Smooth muscle cell of the brain vasculature (primary cell): ENCODE measurements at places on chromosomes 7 and 10.
A peak's percentile ranks its signal among the peaks of the same experiment; 100 is the strongest.

- no peak for DNase-seq
Observed at GRCh38 chr7:149821191-149822148, 16.7 kb upstream of the ZNF862 start.

DNA sequence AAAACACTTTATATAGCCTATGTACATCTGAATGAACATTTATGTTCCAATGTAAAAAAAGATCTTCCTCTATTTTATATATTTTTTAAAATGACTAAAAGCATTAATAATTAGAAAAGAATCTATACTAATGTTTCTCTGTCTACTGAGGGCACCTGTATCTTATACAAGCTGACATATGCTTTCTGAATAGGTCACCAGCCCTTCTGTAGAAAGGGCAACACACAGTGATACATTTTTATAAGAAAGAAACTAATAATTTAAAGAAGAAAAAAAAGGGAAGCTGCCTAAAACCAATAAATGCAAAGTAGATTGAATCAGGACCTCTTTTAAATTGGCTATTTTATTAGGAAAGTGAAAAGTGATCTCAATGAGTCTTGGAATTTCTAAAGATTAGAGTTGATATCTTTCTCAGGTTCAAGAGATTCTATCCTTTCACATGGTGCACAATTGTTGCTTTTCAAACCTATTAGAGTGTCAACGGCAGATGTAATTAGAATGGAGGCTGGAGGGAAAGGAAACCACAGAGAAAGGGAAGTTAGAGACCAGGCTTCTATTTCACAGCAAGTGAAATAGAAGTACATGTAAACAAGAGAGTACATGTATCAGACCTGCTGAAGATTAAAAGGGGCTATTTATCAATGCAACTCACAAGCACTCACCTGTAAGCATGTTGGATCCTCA, 6.3 kb downstream of the MTPN start:
- DNase-seq: no peak

- DNase-seq: no peak
Observed at GRCh38 chr10:72792288-72792687, 100.3 kb downstream of the MCU start.

DNA sequence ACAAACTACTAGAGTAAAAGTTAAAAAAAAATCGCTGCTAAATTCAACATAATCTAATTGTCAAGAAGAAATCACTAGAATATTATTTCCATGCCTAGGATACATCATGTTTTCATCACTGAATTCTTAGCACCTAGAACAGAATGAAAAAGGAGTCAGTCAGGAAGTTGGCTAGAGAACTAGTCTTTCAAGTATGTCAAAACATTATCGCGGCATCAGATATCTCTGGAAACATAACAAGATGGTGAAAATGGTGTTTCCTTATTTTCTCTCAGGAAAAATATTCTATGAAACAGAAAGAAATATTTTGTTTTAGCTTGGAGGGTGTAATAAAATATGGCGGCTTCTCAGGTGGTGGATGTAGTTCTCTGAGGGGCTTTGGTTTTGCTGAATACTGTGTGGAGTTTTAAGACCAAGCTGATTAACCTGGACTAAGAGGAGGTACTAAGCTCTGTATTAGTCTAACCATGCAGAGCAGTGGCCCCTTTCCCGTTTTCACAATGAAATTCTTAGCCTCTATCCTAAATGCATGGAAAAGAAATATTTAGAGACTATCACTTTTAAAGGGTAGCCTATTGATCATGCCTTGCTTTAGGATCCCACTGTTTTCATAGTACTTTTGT, 205.6 kb downstream of the MDFIC start:
- DNase-seq: no peak

DNA sequence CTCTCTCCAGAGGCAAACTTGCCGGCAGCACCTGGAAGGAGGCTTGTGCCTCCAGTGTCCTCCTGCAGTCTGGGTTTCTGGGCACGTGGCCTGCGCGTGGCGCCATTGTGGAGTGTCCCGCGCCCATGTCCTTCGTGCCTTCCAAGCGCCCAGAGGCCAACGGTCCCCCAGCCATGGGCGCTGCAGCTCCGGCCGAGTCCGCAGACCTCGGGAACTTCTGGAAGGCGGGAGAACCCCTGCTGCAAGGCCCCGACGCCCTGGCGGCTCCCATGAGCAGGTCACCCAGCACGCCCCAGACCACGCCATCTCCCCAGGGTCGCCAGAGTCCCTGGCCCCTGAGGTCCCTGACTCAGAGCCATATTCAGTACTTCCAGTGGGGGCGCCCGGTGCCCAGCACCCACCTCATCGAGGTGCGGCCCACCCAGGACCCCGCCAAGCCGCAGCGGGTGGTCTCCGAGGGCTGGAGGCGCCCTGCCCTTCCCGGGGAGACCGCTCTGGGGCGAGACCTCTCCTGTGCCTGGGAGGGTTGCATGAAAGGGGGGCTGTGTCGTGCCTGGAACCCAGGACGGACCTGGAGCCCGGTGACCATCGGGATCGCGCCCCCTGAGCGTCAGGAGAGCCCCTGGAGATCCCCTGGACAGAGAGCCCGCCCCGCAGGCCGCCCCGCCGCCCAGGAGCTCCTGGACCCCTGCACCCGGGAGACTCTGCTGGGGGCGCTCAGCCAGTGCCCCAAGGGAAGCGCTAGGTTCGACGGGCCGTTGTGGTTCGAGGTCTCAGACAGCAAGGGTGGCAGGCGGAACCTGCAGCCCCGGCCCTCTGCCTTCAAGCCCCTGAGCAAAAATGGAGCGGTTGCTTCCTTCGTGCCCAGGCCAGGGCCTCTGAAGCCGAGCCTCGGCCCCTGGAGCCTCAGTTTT, at the start of gene POM121L12:
POM121L12 (plus strand) TSS at position 135 of the 914 bp plus-strand sequence; CDS start at position 174, 39 bp downstream.
- DNase-seq: no peak

DNA sequence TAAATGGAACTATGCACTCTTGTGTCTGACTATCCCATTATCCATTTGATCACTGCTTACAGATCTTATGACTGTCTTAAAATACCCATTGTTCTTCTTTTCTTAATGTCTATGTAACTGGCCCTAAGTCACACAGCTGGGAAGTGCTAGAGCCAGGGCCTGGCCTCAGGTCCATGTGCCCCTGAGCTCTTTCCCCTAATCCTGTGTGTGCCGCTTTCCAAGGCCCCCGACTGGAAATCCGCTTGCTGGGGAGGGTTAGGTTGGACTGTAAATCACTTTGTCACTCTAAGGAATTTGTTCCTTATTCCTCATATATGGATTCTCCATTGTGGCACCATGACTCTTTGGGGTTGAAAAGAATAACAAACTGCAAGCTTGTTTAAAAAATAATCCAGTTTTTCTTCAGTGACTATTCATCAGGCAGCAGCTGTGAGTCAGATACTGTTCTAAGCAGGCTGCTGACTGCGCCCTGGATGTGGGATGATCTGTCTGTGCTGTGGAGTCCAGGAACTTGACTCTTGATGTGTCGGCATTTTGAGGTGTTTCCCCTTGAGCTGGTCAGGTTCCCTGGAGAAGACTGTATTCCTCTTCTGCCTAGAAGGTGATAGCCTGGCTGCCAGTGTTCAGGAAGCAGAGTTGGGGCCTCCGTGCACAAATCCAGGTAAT, 236.3 kb downstream of the SDK1 start:
- DNase-seq: no peak

GRCh38 chr10:48332166-48332870, 25.8 kb downstream of the MAPK8 start:
- no peak for DNase-seq

DNA sequence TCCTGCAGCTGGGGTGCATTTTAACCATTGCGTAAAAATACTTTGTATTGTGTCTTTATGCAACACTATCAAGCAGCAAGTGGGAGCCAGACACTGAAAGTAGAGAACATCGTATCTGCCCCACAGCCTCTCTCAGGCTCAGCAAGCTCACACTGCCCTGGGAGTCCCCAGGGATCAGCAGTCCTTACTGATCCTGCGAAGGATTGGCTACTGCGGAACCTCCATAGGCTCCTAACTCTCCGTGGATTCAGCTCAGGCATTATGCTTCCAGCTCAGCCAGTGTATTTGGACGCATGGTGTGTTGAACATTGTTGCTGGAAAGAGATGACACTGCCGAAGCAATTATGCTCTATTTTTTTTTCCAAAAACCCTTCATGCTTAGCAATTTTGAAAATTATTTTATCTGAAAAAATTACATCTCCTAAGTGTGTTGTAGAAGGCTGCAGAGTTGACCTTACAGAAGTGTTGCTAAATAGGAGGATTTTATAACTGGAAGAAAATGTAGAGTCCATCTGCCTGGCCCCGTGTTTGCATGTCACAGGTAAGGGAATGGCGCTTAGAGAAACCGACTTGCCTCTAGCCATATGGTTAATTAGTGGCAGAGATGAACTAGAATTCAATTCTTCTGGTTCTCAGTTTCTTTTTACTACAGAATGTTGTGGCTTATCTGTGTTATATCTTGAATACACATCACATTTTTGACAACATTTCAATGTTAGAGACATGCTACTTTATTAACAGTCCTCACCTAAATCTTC, 276.4 kb upstream of the COBL start:
- DNase-seq: no peak

DNA sequence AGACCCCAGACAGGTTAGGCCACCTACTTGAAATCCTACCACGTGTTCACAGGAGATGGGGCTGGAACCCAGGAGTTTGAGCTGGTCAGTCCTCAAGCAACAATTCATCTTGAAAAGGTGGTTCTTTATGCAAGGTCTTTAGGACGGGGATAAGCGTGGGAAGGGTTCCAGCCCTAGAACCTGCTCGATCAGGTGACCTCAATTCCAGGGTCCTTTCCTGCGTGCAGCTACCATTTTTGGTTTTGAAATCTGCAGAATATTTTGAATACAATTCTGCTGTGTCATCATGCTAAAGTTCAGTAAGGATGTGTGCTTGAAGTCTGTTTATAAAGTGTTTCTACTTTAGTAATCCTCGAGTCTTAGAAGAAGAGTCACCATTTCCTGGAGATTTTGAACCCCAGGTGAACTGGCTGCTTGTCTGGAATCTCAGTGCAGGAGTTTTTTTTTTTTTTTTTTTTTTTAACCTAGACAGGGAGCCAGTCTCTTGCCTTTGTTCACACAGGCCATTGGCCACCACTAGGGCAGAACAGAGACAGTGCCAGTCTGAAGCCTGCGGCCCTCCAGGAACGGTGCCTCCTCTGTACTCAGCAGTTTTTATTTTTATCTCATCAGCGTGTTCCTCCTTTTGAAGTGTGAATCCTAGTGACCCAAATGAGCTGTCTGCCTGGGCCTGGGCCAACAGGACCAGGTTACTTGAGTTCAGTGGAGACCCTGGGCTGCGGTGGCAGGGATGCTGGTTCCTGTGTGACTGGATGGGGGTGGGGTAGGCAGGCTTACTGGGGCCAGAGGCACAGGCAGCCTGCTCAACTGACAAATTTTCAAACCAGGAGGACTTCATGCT, 54.6 kb downstream of the EEPD1 start:
- DNase-seq: no peak

DNA sequence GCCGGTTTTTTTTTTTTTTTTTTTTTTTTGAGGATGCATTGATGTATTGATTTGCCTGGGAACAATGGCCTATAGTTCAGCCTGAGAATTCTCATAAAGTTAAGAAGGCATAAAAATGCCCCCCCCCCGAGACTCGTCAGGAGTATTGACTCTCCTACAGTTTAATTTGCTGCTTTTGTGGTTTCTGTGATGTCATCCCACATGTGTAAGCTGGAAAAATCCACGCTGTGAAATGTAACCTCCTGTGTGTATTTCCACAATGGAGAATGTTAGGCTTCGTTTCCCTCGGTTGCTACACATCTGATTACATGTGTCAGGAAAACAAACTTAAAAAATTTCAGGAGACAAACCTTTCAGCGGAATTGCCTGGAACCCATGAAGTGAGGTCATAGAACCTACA, 117.9 kb downstream of the FANK1 start:
- DNase-seq: peak; percentile 56

DNA sequence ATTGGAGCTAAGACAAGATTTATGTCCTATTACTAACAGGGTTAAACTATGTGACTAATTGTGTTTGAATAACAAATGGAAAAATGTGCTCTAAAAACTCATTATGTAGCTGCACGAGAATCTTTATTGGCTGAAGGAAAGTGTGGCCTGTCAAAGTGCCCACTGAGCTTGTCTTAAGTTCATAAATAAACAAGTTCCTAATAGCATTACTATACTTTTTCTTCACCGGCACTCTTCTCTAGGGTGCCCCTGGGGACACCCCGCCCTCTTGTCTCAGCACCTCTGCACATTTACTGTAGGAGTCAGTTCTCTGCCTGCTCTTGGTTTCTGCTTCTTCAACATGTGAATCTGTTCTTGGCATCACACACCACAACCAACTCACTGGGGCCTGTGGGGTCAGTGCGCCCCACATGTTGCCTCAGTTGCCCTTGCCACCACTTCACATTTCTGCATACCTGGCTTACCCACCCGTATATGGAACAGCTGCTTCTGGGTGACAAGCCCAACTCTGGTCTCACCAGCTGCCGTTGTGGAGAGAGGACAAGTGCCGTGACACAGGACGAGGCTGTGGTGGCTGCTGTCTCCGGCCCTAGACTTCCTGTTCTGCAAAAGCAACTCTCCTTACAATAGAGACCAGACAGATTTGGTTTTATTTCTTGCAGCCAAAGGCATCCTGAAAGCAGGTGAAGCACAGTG, 96.3 kb upstream of the DDC start:
- DNase-seq: no peak

GRCh38 chr7:107007007-107007891, 37.3 kb upstream of the PRKAR2B start:
- no peak for DNase-seq

DNA sequence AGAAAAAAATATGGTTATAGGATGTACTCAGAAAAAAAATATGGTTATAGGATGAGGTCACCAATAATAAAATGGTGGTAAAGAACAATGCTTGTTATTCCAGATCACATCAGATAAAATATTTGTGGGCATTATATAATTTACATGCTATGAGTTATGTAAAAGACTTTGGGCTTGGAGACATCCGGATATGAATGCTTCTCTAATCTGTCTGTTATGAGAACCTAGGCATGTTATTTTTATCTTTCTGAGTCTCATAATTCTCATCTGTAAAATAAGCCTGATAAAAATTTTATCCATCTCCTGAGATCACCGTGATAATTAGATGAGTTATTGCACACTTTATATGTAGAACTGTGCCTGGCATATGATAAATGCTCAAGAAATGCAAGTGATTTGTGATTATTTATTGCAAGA, 37.8 kb downstream of the DKK1 start:
- DNase-seq: no peak

- DNase-seq: no peak
Observed at GRCh38 chr10:26869528-26869927, 8.8 kb upstream of the ABI1 start.

DNA sequence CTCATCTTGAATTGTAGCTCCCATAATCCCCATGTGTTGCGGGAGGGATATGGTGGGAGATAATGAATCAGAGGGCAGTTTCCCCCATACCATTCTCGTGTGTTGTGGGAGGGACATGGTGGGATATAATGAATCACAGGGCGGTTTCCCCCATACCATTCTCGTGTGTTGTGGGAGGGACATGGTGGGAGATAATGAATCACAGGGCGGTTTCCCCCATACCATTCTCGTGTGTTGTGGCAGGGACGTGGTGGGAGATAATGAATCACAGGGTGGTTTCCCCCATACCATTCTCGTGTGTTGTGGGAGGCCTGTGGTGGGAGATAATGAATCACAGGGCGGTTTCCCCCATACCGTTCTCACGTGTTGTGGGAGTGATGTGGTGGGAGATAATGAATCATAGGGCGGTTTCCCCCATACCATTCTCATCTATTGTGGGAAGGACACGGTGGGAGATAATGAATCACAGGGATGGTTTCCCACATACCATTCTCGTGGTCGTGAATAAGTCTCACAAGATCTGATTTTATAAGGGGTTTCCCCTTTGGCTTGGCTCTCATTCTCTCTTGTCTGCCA, 271.0 kb downstream of the MAD1L1 start:
- no peak for DNase-seq

- no peak for DNase-seq
Observed at GRCh38 chr10:101158459-101159058, 27.5 kb downstream of the TLX1 start.

- no peak for DNase-seq
Observed at GRCh38 chr10:124166431-124167125, 73.2 kb upstream of the CHST15 start.
